ENCODE measurements at places on chromosomes 12 and 14.

DNA sequence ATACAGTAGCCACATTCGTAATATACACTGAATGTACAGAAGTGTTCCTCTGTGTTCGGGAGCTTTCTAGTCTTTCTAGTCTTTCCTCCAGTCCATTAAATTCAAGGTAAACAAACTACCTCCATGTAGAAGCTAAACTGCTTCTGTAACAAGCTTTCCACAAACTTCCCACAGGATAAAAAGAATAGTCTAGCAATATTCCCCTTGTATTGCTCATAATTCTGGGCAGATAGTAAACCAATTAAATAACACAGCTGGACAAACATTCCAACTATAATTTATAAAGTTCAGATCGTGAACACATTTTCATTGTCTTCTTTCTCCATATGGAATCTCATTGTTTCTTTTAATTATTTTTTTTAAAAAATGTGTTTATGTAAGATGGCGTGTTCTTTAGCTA lies 307.2 kb downstream of the AEBP2 start:
- no peak for DNase-seq

DNA sequence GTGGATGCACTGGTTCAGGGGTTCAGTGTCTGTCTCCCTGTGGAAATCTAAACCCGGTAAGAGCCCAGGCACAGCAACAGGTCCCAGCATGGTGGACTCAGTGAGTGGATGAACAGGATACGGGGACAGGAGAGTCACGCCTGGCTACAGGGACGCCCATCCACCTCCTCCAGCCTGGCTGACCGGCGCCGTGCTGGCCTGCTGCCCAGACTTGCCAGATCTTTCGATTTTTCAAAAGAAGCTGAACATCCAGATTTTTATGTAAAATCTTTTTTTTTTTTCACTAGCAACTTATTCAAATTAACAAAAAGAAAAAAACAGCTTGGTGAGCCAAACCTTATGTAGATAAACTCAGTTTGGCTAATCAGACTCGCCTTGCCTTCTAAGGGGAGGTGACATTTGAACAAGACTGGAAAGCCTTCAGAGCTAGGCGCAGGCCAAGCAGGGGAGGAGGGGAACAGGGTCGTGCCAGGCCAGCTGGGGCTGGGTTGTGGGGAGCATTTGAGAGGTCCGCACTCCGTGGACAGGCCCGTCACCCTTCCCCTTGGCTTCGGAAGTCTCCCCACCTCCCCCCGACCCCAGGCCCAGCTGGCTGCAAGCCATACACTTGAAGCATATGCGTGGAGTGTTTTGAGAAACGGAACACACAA lies 87.8 kb upstream of the NCOR2 start:
- peak; percentile 87 for DNase-seq

DNA sequence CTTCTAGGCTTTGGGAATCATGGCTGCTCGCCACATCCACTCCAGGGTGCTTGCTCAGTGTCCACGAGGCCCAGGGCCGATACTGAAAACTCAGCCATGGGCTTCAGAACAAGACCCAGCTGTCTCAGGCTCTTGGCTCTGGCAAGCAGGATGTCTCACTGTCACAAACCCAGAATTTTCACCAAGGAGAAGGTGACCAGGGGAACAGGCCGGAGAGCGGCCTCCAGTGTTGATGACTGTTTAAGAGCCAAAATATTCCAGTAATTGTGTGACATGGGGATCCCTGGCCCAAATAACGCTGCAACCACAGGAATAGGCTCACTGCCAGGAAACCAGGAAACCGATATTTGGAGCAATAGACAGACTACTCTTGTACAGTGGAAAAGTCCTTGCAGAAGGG lies 9.8 kb upstream of the SERPINA5 start:
- no peak for DNase-seq

GRCh38 chr12:25248732-25249131 lies 2.0 kb downstream of the KRAS start:
- no peak for DNase-seq

GRCh38 chr12:104764225-104765091 lies 193.6 kb downstream of the SLC41A2 start:
- no peak for DNase-seq

DNA sequence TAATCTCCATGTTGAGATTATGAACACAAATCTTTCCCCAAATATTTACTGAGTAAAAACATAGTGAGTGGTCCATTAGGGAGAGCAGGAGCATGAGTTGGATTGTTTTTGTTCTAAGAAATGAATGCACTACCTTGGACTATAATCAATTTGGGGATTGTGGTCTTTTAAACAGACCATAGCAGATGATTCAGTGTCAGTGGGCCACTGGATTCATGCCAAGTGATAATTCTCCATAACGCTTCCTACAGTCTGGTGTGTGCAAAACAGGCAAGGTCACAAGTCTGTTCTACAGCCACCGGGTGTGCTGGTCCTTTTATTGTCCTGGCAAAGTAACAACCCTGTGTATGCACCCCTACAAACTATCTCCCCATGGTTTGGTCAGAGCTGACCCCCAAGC lies 266.3 kb downstream of the APAF1 start:
- DNase-seq, result no peak

GRCh38 chr14:34484726-34485125 lies 22.7 kb upstream of the SPTSSA start:
- no peak for DNase-seq

DNA sequence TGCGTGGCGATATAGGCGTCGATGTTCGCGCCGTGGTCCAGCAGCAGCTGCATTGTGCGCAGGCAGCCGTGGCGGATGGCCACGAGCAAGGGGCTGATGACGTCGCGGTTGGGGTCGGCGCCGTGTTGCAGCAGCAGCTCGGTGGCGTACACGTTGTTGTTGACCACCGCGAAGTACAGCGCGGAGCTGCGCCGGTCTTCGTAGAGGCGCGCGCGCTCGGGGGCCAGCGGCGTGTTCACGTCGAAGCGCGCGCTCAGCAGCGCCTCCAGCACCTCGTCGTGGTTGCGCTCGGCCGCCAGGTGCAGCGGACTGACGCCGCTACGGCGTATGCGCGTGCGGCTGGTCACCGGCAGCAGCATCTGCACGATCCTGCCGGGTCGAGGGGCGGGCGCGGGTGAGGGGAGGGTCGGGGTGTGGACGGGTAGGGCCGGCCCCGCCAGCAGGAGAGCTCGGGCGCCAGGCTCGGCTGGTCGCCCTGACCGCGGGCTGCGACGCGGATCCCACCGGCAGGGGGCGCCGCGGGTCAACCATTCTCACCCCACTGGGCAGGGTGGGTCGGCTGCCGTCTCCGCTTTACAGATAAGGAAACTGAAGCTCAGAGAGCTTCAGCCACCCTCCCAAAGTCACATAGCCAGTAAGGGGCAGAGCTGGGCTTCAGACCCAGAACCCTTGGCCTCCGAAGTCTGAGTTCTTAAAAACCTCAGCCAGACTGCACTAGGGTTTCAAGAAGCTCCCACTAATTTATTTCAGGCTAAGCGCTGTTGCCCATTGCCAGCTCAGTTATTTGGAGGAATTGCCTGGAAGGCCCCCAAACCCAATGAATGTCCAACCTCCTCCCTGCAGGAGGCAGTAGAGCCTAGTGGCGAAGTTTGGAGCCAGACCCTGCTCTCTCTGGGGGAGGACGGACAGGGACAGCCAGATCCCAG lies 12.4 kb downstream of the FAM181A start:
- DNase-seq, result peak; percentile 73

- no peak for DNase-seq
These were observed 24.0 kb downstream of the CCDC85C start for GRCh38 chr14:99579903-99580571.

- no peak for DNase-seq
These were observed 175.3 kb downstream of the PELI2 start for GRCh38 chr14:56293506-56293905.

DNA sequence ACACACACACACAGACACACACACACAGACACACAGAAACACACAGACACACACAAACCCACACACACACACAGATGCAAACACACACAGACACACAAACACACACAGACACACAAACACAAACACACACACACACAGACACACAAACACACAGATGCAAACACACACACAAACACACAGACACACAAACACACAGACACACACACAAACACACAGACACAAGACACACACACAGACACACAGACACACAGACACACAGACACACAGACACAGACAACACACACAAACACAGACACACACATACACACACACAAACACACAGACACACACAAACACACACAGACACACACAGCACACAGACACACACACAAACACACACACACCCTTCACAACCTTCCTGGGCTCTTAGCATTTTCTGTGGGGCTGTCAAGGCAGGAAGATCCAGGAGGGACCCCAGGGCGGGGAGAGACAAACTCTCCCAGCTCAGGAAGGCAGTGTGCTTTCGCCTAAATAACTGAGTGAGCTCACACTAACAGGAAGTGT lies 24.2 kb upstream of the INF2 start:
- no peak for DNase-seq

- no peak for DNase-seq
These were observed 1.6 kb upstream of the MSI1 start for GRCh38 chr12:120370343-120371243.

GRCh38 chr12:19311165-19311564 lies 128.1 kb upstream of the AEBP2 start:
- DNase-seq, result no peak

- DNase-seq, result no peak
These were observed 110.3 kb upstream of the ETV6 start for GRCh38 chr12:11539156-11539555.

GRCh38 chr12:121750507-121750955 lies 38.0 kb downstream of the TMEM120B start:
- no peak for DNase-seq

DNA sequence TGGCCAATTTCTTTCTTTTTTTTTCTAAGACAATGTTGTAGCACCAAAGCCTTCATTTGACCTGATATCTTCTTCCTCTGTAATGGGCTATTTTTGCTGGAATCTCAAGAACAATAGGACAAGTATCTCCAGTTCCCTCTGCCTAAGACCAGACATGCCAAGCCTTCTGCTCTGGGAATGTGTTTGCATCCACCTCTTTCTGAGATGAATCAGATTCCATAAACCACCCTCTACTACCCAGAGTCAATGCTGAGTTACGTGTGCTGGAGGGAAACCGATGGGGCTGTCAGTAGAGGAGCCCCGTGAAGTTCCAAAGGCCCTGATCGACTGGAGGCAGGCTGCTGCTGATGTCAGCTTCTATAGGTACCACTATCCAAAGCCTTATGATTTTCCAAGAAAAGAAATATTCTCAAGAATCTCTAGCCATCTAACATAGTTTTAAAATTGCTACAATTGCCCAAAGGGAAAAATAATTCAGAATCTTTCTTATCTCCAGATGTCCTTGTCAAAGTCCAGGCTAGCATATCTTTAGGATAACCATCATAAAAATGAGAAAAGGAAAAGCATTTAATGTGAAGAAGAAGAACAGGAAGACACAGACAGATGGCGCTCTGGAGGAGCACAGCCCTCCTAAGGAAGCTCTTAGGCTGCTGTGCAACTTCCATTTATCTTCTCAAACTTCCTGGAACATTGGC lies 101.9 kb downstream of the SLC8A3 start:
- peak; percentile 72 for DNase-seq

DNA sequence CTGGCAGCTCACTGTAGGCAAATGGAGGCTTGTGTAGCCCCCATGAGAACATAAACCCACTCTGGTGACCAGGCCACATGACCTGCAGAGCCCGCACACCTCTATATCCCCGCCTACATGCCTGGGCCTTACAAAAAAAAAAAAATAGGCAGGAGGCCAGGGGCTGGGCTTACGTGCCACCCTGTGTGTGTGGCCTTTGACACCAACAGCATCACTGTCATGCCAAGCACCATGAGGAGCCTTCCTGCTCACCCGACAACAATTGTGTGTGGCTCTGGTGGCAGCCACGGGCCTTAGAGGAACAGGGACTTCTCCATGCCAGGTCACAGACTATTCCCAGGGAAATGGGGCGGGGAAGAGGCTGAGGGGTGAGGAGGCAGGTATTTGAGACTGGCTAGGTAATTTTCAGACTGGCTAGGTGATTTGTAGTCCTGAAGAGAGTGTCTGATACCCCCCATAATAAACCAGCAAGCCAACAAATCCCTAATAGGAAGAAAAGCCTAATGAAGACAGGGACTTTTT lies 140.0 kb downstream of the DPF3 start:
- DNase-seq, result no peak

DNA sequence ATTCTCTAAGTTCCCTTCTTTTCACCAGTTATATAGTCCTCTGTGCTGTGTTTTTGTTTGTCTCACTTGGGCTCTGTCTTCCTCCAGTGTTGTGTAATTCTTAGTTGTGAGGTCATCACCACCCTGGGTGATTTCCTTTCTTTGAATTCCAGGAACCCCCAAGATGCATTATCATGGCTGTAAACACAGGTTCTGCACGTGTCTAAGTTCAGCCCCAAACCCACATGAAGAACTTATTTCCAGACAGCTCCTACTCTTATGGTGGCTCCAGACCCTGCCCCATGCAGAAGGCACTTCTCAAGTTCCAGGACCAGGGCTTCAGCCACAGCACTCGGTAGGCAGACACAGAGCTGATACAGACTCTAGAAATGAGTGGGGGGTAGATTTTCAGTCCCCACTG lies 560.5 kb downstream of the BCL11B start:
- no peak for DNase-seq

DNA sequence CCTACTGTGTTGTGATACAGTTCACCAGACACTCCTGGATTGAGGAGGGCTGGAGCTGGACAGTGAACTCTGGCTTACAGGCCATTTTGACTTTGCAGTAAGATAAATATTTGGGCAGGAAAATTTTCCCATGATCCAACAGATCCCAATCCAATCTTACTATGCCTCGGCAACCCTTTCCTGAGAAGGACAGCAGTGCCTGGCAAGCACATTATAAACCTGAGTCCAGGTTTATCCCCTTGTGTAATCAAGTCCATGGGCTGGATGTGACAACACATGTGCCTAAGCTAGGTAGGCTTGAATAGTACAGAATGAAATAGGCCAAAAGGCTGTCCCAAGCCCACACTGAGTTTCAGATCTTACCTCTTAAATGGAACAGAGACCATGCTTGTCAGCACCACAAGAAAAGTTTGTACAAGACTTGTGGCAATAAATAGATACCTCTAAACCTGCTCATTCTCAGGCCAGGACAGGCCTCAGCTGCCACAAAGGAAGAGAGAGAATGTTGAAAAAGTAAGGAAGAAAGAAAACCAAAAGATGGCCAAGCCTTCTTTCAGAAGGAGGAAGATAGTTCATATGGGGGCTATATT lies 34.9 kb downstream of the CREBL2 start:
- no peak for DNase-seq

DNA sequence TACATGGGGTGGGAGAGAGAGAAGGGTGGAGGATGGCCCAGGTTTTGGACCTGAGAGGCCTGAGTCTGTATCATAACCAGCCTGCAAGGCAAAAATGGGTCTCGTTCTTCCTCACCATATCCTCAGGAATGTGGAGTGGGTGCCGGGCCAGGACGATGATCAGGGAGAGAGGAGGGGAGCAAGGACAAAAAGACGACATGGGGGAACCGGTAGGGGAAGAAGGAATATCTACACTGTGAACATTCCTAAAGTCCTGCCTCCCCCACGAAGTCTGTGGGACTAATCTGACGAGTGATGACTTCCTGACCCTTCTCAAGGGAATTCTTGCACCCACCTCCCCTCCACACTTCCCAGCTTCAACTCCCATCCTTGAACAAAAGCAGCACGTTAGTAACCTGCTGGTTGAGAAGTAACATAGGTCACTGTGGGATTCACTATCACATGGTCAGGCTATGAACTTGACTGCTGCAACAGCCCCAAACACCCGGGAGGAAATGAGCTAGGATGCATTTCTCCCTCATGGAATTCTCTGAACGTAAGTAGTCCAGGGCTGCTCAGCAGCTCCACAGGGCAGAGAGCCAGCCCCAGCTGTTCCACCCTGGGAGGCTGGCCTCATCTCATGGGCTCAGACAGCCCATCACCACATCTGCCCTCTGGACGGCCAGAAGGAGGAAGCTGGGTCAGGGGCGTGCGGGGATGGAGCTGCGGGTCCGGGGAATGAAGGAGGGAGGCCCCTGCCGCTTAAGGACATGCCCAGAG lies 36.8 kb upstream of the VWF start:
- no peak for DNase-seq

- no peak for DNase-seq
These were observed 101.0 kb upstream of the PWP1 start for GRCh38 chr12:107584563-107584962.

Measured in Ammon's horn (tissue), 1 donor.